Left lung (tissue), 14 donors: ENCODE measurements at places on chromosomes 6 and 20. TPM values are rescaled to one million over a fixed set of nuclear protein-coding genes. Genes with fewer than 3 reads are reported as not detected.

GRCh38 chr6:31621991-31622390 lies 1.5 kb downstream of the PRRC2A start:
- H3K4me1 ChIP-seq = peaks cover 17% of the 10 kb centered on the region
- H3K4me3 ChIP-seq = peak overlapping the region; percentile 86
- DNase-seq = no peak
- H3K27ac ChIP-seq = peak overlapping the region; percentile 98
- no peaks in the 10 kb centered on the region for H3K36me3 ChIP-seq

DNA sequence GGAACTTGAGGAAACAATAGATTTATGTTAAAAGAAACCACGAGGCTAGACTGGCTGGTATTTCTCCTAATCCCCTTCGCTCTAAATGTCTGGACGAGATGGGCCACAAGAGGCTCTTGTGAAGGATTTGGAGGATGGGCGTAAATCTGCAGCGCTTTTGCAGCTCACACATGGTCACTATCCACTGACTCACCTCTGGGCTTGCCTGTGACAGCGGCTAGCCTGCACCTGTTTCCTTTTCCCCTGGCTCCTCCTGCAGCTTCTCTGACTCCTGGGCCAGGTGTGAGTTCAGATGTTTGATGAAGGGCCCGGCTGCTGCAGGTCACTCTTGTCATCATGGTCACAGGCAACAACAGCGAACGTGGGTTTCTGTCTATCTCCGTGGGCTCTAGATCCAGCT lies 629.4 kb downstream of the CBLN4 start:
- no peaks in the 10 kb centered on the region for H3K27me3 ChIP-seq
- no peak overlapping the region for H3K27ac ChIP-seq
- DNase-seq = no peak
- H3K4me1 ChIP-seq = no peaks in the 10 kb centered on the region
- H3K36me3 ChIP-seq = no peaks in the 10 kb centered on the region
- H3K4me3 ChIP-seq = no peak overlapping the region

DNA sequence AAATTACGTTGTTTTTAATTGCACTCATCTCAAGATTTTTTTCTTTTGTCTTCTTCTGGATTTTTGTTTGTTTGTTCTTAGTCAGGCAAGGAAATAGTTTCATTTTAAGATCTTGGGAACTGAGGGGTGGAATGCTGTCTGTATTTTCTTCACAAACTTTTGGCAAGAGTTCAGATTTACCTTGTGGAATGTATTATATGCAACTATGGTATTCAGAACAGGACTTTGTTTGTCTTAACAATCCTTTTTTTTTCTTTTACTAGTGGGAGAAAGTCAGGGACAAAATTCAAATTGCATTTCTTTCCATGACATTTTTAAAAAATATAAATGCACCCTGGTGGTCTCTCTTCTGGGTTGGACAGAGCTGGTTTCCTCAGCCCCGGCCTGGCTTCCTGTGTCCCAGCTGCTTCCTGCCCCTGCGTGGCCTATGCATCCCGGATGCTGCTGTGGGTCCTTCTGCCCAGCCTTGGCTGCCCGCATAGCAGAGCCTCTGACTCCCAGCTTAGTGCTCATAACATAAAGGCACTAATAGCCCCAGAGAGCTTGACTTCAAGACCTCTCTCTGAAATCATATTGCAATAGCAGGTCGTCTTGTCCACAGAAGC lies 520.7 kb downstream of the QKI start:
- H3K4me3 ChIP-seq = no peak overlapping the region
- H3K36me3 ChIP-seq = no peaks in the 10 kb centered on the region
- no peaks in the 10 kb centered on the region for H3K4me1 ChIP-seq
- H3K27me3 ChIP-seq = no peaks in the 10 kb centered on the region
- H3K27ac ChIP-seq = no peak overlapping the region

GRCh38 chr6:3328145-3328544 lies 69.4 kb downstream of the PSMG4 start:
- DNase-seq = no peak
- no peak overlapping the region for H3K4me3 ChIP-seq
- no peaks in the 10 kb centered on the region for H3K27me3 ChIP-seq

DNA sequence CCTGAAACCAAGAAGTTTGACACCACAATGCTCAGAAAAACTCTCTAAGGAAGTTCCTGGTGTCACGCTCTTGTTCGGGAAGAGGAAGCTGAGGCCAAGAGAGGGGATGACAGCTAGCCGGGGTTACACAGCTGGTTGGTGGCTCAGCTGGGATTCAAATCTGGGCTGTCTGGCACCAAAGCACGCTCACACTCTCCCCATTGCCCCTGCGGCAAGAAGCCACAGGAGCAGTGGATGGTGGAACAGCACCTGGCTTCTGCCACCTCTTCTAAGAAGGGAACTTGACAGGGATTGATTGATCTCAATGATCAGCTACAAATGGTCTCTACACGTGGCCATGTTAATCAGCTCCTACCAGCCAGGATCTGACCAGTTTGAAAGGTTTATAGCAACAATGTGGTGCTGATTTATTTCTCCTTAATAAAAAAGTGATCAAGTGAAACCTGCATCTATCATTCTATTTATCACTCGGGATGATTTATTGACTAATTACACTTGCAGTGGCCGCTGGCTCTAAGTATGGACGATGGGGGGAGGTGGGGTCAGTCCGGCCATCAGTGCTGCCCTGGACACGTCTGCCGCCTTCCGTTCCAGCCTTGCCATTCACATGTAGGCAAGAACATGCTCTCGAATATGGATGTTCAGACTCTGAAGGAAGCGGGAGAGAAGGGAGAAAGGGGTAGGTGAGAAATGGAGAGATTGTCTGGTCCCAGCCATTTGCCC lies 71.9 kb upstream of the TOP1 start:
- no peak for DNase-seq
- H3K27me3 ChIP-seq = no peaks in the 10 kb centered on the region
- no peaks in the 10 kb centered on the region for H3K36me3 ChIP-seq

DNA sequence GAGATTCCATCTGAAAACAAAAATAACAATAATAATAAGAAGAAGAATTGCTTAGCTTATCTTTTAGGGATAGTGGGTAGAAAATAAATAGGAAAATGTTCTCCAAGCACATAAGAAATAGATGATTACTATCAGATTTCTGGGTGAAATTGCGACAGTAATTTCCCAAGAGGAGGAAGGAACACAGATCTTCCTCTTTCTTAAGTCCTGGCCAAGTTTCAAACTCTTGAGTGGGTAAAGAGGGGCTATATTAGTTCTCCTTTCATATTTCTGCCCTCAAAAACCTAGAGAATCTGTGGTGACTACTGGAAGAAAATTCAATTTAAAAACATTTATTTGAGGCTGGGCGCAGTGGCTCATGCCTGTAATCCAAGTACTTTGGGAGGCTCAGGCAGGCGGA lies 63.7 kb downstream of the PHACTR2 start:
- H3K4me3 ChIP-seq = no peak overlapping the region
- H3K36me3 ChIP-seq = no peaks in the 10 kb centered on the region

GRCh38 chr20:22070610-22071058 lies 365.2 kb downstream of the PAX1 start:
- no peak overlapping the region for H3K4me3 ChIP-seq
- no peak overlapping the region for H3K27ac ChIP-seq
- H3K4me1 ChIP-seq = no peaks in the 10 kb centered on the region
- H3K27me3 ChIP-seq = no peaks in the 10 kb centered on the region
- H3K36me3 ChIP-seq = no peaks in the 10 kb centered on the region
- no peak for DNase-seq

PREX1 gene
- polyA plus RNA-seq = 21.2 TPM

MYLK2 gene
- 1.4 TPM for polyA plus RNA-seq

GRCh38 chr6:36702656-36703055 lies 5.0 kb downstream of the RAB44 start:
- H3K27me3 ChIP-seq = no peaks in the 10 kb centered on the region
- no peaks in the 10 kb centered on the region for H3K4me1 ChIP-seq
- H3K27ac ChIP-seq = no peak overlapping the region
- no peaks in the 10 kb centered on the region for H3K36me3 ChIP-seq
- no peak for DNase-seq
- H3K4me3 ChIP-seq = no peak overlapping the region

DNA sequence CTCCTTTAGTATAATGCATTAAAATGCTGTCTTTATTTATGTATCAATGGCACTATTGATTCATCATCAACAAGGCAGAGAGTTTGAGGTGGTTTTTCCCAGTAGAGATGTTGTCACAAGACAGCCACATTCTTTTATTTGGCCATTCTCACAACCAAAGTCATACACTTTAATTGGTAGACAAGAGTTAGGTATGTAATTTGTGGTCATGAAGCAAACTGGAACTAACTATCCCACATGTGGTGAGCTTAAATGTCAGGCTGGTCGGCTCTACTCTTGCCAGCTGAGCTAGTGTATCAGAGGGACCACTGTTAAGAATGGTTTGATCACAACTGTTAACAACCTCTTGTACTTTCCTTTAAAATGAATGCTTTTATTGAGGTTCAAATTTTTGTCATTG lies 714.6 kb downstream of the CD109 start:
- no peak overlapping the region for H3K27ac ChIP-seq
- H3K27me3 ChIP-seq = no peaks in the 10 kb centered on the region
- H3K36me3 ChIP-seq = no peaks in the 10 kb centered on the region
- no peaks in the 10 kb centered on the region for H3K4me1 ChIP-seq

OOEP gene
- polyA plus RNA-seq = 0.35 TPM

DNA sequence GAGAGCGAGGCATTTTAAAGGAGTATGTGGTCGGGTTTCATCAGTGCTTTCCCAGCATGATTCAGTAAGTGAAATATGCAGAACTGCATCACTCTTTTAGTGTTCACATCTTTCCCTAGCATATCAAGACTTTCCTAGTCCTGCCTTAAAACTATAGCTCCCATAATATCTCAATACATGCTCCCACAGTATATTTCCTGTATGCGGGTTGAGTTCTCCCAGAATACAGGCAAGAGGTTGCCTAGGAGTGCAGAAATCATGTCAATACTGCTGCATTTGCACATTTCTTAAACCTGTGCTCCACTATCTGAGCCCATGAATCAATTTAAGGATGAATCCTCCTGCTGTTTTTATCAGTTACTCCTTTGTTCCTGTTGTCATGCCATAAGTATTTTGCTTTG lies 386.6 kb upstream of the SLC35B3 start:
- H3K4me1 ChIP-seq = no peaks in the 10 kb centered on the region
- no peaks in the 10 kb centered on the region for H3K27me3 ChIP-seq
- H3K27ac ChIP-seq = no peak overlapping the region

GRCh38 chr6:2448826-2449571 lies 203.6 kb upstream of the GMDS start:
- peak overlapping the region; percentile 8 for H3K4me3 ChIP-seq
- no peaks in the 10 kb centered on the region for H3K4me1 ChIP-seq
- no peaks in the 10 kb centered on the region for H3K36me3 ChIP-seq
- no peaks in the 10 kb centered on the region for H3K27me3 ChIP-seq
- peak; percentile 43 for DNase-seq

- no peak overlapping the region for H3K27ac ChIP-seq
- no peaks in the 10 kb centered on the region for H3K36me3 ChIP-seq
- DNase-seq = no peak
- no peaks in the 10 kb centered on the region for H3K27me3 ChIP-seq
- H3K4me3 ChIP-seq = no peak overlapping the region
Observed at GRCh38 chr6:161532536-161532935, 258.7 kb upstream of the AGPAT4 start.

GRCh38 chr20:3782597-3782996 lies 1.3 kb upstream of the SPEF1 start:
- peaks cover 28% of the 10 kb centered on the region for H3K4me1 ChIP-seq
- no peak overlapping the region for H3K27ac ChIP-seq
- H3K4me3 ChIP-seq = no peak overlapping the region

- no peaks in the 10 kb centered on the region for H3K27me3 ChIP-seq
- H3K36me3 ChIP-seq = no peaks in the 10 kb centered on the region
- no peaks in the 10 kb centered on the region for H3K4me1 ChIP-seq
- no peak overlapping the region for H3K27ac ChIP-seq
Observed at GRCh38 chr20:478010-478948, 15.9 kb upstream of the TBC1D20 start.

GRCh38 chr6:106907754-106908153 lies 66.8 kb downstream of the CD24 start:
- no peaks in the 10 kb centered on the region for H3K4me1 ChIP-seq
- H3K36me3 ChIP-seq = no peaks in the 10 kb centered on the region
- no peak overlapping the region for H3K27ac ChIP-seq
- no peaks in the 10 kb centered on the region for H3K27me3 ChIP-seq

DNA sequence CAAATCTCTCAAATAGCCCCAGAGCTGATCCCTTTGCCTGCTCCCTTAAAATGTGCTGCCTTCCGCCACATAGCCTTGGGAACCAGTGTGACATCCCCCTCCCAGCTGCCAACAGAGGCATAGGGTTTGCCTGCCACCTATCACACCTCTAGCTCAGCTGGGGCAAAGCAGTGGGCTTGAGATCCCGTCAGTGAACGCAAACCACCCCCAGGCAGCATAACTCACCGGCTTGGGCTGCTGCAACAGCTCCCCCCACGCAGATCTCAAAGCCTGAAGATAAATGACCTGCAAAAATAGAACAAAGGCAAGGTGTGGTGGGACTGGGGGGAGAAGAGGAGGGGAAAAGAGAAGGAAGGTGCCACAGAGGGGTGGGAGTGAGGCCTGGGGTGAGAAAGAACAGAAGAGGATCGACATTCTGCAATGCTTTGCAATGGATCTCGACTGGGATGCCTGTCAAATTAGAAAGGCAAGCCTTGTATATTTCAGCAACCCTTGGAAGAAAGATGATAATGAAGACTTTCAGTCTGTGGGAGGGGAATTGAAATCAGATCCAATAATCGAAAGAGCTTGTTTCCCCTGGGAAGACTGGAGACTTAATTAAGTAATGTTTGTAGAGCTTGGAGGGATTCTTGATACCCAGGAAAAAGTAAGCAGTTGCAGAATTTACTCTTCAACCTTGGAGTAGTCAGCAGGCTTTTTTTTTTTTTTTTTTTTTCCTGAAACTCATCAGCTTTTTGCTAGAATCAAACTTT lies 1.3 kb downstream of the PDYN start:
- H3K27me3 ChIP-seq = peaks cover 34% of the 10 kb centered on the region
- no peaks in the 10 kb centered on the region for H3K36me3 ChIP-seq
- no peak overlapping the region for H3K27ac ChIP-seq
- no peak for DNase-seq
- H3K4me3 ChIP-seq = no peak overlapping the region

DNA sequence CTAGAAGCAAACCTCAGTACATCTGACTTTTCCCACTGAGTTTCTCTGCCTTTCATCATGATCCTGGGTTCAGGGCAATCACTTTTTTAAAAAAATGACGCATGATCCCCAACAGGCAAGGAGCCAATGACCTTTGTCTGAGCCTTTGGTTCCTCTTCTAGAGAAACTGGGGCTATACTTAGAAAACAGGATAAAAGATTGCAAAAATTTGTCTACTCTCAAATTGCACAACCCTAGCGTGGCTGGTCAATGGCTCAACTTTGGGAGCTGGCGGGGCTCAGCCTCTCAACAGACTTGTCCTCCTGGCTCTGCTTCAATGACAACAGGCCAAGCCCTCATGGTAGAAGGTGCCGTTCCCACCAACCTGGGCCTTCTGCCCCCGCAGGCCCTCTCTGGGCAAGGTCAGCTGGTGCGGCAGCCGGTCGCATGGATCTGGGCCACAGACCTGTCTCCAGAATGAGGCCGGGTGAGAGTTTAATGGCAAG lies 48.7 kb downstream of the PDYN start:
- peaks cover 78% of the 10 kb centered on the region for H3K4me1 ChIP-seq
- no peak for DNase-seq
- H3K4me3 ChIP-seq = no peak overlapping the region
- H3K36me3 ChIP-seq = no peaks in the 10 kb centered on the region

ECI2 gene
- 80.3 TPM for polyA plus RNA-seq

- H3K4me1 ChIP-seq = peaks cover 14% of the 10 kb centered on the region
- DNase-seq = no peak
- H3K4me3 ChIP-seq = no peak overlapping the region
- H3K27ac ChIP-seq = no peak overlapping the region
- peaks cover 6% of the 10 kb centered on the region for H3K27me3 ChIP-seq
- H3K36me3 ChIP-seq = no peaks in the 10 kb centered on the region
Observed at GRCh38 chr20:48656661-48657211, 171.1 kb downstream of the PREX1 start.
